Kidney epithelial cell (primary cell): ENCODE measurements at places on chromosomes 11 and 22. TPM values are rescaled to one million over a fixed set of nuclear protein-coding genes. Genes with fewer than 3 reads are reported as not detected.

The C11orf42 gene
- not detected in 2 replicates for total RNA-seq

The GTSE1 gene
- 3.8 and 4.5 TPM in 2 replicates for total RNA-seq

The P2RX3 gene
- total RNA-seq: not detected in 2 replicates

The TEX12 gene
- total RNA-seq: not detected in 2 replicates

The OR51V1 gene
- not detected in 2 replicates for total RNA-seq

The ZP1 gene
- total RNA-seq: not detected in 2 replicates

The OR4D5 gene
- total RNA-seq: not detected in 2 replicates

GRCh38 chr11:6556139-6556949 lies 47.1 kb downstream of the RRP8 start:
- no peak for DNase-seq

DNA sequence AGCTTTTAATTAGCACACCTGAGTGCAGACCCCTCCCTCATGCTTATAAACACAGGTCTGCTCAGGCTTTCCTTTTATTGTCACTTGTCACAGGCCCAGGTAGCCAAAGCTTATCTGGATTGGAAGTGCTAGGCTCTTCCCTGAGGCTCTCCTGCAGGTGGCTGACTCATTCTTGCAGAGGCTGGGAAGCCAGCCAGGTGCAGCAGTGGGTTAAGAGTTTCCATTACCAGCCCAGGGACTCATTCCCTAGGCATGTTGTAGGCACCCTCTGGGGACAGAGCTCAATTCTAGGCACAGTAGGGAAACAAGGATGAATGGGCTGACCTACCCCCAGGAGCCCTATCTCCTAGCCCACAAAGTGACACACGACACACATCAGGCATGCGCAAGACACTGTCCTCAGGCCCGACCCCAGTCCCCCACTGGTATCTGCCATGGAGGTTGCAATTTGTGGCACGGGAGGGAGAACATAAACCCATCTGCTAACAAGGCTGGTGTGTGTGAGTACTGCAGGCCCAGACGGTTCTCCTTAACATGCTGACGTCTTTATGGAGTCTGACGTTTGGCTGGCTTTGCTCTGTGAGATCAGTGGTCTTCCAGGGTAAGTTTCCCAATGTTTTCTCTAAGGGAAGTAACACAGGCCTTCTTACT lies 94.2 kb downstream of the ABTB2 start:
- peak; percentile 87 for DNase-seq

DNA sequence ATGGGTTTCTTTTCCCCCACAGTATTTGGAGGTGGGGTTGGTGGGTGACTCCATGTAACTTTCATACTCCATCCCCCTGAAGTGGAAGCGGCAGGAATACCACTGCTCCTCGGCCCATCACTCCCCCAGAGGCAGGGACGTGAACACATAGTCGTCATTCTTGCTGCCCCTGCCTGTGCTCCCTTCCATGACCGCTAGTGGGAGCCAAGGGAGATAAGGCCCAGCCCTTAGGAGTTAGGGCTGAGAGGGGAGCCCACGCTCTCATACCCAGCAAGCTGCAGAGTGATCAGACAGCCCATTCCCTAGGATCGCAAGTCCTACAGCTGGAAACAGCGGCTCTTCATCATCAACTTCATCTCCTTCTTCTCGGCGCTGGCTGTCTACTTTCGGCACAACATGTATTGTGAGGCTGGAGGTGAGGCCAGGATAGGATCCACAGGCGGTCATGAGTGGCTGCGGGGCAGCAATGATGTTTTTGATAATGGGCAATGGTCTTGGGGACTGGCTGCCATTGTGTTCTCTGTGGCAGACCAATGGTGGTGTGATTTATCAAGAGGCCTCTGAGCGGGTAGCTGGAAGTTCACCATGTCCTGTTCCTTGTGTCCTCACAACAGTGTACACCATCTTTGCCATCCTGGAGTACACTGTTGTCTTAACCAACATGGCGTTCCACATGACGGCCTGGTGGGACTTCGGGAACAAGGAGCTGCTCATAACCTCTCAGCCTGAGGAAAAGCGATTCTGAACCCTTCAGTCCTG lies 15.9 kb downstream of the RHOG start:
- DNase-seq: no peak

DNA sequence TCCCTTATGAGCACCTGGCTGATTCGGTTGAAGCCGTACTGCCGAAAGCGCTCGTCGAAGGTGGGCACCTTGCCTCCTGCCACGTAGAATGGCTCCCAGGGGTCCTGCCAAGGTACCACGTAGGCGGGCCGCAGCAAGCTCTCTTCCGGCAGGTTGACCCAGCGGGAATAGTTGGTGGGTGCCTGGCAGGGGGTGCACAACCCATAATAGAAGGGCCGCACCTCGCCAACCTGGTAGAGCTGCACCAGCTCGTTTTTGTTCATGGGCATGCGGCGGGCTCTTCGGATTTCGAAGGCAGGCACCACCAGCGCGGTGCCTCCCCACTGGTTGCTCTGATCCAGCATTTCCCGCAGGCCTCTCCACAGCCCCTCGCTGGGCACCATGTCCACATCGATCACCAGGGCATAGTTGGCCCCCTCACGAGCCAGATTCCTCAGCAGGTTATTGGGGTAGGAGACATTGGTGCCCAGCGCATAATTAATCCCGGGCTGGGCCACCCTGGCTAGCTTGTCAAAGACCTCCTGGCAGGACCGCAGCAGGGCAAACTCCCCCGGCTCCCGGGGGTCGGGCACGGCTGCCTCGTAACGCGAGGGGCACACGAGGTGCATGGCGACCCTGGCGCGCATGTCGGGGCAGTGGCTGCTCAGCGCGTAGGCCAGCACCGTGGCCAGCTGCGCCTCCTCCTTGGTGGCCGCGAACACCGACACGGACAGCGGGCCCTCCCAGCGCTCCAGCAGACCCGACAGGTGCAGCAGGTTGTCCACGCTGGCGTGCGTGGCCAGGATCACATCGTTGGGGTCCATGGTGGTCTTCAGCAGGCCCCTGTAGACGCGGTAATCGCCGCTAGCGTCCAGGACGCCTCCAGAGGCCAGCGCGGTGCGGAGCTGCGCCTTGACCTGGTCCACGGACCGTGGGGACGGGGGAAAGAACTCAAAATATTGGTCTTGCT lies 679 bp downstream of the B4GAT1 start:
- no peak for DNase-seq

DNA sequence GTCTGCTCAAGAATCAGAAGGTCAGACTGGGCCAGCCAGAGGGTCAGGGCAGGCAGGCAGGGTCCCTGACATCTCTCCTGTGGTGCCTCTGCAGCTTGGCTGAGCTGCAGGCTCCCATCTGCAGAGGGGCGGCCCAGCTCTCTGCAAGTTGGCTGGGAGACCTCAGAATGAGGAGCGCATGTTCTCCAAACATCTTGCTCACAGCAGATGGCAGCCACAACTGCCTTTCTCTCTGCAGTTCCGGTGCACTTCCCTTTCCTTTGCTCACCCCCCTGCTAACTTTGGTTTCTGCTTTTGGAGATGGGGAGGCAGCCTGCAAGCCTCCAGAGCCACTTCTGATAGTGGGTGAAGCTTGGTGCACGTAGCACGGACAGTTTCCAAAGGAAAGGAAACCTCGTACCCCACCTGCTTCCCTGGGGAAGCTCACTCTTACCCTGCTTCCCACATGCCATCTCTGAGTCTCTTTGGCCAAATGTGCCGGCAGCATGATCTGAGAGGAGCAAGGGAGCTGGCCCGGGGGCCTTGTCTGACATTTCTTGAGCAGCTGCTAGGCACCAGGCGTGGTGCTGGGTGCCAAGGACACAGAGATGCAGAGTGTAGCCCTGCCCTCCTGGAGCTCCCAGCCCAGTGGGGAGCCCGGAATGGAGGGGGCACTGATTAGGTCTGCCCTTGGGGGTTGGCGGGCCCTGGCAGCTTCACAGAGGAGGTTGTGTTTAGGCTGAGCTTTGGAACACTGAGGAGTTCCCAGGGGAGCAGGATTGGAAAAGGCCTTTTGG lies 18.2 kb downstream of the DAGLA start:
- DNase-seq: no peak

- DNase-seq: no peak
Observed at GRCh38 chr11:70536051-70536877, 137.9 kb downstream of the CTTN start.

DNA sequence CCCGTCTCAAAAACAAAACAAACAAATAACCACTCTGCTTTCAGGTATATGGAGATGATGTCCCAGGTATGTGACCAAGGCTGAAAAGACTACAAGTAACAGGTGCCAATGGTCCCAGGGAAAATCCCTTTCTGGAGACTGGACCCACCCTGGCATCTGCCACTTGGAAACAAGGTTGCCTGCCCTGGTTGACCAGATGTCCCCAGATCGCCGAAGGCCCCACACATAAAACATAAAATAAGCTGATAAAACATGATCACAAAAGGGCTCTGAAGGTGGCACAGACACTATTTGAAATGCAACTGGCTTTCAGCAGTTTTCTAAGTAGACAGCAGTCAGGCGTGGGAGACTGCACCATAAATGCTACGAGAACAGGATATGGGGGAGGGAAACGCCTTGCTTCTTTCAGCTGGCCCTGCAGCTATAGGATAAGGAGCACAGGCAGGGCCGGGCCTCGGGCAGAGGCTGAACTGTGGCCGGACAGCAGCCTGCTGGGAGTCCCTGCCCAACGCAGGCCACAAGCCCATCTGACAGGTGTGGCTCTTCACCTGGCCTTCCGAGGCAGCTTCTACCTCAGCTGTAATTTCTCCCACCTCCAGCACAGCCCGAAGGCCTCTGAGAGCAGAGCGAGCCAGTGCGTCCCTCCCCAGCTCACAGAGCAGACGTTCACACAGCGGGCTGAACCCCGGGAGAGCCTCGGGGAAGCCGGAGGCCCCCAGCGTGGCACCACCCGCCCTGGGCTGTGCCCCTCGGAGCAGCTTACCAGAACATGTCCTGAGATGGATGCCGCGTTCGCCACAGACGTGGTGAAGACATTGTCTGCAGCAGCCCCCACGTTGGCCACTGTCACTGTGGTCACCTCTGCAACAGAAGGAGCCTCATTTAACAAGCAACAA lies 4.0 kb downstream of the DEAF1 start:
- no peak for DNase-seq

- no peak for DNase-seq
Observed at GRCh38 chr22:47083379-47083986, 321.0 kb downstream of the TBC1D22A start.

GRCh38 chr11:104198576-104198975 lies 34.6 kb upstream of the PDGFD start:
- no peak for DNase-seq

DNA sequence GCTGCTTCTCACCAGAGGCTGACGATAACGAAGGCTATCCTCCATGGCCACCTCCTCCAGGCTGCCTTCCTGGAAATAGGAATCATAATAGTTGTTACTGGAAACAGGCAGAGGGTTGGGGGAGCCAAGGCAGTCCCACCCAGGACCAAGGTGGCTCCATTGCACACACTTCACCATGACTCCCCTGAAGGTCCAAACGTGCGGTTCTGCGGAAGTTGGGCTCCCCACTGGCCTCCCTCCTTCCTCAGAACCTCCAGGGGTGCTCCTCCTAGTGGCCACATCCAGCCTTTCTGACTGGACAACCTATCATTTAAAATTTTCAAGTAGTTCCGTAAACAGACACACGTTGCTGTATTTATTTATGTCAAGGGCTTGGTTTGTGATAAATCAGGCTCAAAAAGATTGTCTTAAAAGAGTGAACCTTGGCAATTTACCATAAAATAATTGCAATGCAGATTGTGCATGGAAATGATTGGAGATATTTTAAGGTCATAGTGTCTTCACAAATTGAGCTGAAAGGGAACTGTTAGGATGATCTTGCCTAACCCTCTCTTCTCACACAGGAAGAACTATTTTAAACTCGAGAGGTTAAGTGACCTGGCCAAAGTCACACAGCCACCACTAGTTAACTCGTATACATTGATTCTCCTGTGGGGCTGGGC lies 1.4 kb upstream of the TCN2 start:
- no peak for DNase-seq

- DNase-seq: no peak
Observed at GRCh38 chr11:19183646-19184045, 18.1 kb downstream of the CSRP3 start.

DNA sequence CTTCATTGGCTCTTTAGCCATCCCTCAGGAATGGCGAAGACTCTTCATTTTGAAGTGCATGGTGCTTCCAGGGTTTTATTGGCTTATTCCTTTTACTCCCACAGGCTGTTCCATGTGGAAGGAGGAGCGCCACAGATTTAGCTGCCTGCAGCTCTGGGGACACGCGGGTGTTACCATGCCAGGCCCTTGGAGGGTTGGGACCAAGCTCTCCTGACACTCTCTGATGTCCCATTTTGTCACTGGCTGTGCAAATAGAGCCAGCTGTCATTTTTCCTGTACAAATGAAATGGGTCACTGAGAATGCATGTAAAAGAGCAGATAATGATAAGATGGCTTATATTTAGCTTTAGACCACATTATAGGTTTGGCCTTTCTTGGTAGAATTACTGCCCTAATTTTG lies 9.2 kb downstream of the THYN1 start:
- no peak for DNase-seq

DNA sequence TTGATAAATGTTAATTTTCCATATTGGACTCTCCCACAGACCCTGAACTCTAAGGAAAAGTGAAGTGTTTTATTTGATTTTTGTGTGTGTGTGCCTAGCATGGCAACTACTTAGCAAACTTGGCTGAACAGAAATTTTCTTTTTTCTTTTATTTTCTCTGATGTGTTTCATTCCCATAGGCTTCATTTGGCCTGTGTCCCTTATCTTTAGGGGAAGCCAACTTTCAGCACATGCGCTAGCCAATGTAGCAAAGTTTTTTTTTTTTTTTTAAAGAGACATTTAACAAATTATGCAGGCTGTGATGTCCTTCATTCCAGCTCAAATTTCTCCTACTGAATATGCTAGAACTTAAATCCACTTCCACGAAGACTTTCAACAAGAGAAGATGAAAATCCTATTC lies 14.2 kb downstream of the TCF20 start:
- no peak for DNase-seq

DNA sequence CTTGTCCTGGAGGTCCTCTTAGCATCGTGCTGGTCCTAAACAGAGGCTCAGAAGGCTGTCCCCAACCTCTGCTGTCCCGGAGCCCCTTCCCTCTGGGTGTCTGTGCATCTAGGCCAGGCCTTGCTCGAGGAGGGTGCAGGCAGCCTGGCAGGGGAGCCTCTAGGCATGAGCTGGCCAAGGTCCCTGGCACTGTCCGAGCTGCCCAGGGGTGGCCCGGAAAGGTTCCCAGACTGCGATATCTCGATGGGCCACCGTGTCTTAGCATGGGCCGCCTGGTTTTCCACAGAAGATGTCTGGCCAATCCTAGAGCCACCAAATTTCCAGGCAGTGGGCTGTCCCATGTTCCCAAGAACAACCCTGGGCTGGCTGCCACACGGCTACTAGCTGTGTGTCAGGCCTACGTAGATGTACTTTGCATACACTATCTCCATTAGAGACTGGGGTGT lies 24.6 kb upstream of the SMIM38 start:
- DNase-seq: no peak

- DNase-seq: no peak
Observed at GRCh38 chr22:49604732-49605302, 222.9 kb downstream of the BRD1 start.

GRCh38 chr11:60970890-60971289 lies 590 bp upstream of the CD6 start:
- no peak for DNase-seq

DNA sequence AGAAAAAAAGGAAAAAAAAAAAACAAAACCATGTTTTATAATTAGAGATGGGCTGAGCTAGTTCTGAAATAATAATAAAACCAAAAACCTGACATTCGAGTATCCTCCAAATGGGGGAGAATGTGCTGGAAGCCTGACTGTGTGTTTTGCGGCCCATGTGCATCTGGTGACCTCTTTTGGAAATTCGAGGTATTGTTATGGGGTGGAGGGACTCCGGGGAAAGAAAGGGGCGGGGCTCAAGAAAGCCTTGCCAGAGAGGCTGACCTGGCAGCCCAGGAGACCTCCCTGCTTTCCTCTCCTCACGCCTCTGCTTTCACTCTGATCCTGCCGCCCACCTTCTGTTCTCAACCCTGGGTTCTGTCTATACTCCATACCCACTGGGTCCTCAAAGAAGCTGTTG lies 72.9 kb downstream of the CTTN start:
- no peak for DNase-seq
